ENCODE measurements at places on chromosomes 5 and 9.

- no peak for DNase-seq
Measured at GRCh38 chr5:122972877-122973276, 63.6 kb downstream of the PPIC start.

- DNase-seq, result no peak
Measured at GRCh38 chr9:99239341-99240060, 17.4 kb downstream of the SEC61B start.

GRCh38 chr9:21154018-21154608, 12.3 kb downstream of the IFNA21 start:
- DNase-seq, result no peak

DNA sequence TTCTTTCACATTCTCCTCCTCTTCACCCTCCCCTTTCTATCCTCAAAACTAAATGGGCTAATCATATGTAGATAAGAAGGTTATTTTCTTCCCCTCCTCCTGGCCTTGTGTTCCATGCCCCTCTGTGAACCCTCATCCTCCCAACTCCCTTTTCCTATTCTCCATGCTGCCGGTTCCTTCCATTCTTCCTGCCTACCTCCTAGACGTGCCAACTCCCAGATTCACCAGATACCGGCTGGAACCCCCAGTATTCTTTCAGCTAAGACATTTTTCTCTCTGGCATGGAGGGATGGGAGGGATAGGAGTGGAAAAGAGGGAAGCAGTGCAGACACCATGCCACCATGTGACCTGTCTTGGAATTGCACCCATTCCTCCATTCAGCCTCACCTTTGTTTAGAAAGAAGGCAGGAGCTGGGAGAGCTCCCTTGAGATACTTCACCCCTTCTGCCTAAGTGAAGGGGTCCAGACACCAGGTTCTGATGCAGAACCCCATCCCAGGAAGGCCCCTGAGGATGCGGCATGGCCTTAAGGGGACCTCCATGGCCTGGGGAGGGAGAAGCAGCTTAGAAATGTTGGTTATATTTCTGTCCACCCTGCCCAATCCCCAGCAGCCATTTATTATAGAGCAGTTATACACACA, 4.8 kb downstream of the DNAJB5 start:
- DNase-seq, result no peak

GRCh38 chr9:21470126-21470525, 12.0 kb downstream of the IFNE start:
- no peak for DNase-seq

- DNase-seq, result no peak
Measured at GRCh38 chr9:88011005-88011766, 36.9 kb upstream of the CDK20 start.

GRCh38 chr9:134891713-134892112, 11.1 kb downstream of the FCN2 start:
- peak; percentile 17 for DNase-seq

DNA sequence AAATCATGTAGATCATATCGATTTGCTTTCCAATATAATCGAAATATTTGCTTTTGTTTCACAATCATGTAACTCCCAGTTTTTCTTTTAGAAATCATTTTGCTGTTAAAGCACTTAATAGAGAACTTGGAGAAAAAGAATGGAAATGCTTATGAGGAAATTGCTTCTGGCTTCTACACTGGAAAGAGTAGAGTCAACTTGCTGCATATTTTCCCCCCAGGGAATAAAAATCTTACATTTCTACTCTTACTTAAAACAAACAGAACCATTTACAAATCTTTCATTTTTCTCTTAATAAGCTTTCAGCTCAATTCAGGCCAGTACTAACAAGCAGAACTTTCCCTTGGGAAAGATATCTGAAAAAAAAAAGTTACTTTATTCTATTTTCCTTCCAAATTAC, 312.0 kb downstream of the CHSY3 start:
- no peak for DNase-seq

GRCh38 chr5:74664551-74664950, 20.5 kb upstream of the HEXB start:
- DNase-seq, result no peak

DNA sequence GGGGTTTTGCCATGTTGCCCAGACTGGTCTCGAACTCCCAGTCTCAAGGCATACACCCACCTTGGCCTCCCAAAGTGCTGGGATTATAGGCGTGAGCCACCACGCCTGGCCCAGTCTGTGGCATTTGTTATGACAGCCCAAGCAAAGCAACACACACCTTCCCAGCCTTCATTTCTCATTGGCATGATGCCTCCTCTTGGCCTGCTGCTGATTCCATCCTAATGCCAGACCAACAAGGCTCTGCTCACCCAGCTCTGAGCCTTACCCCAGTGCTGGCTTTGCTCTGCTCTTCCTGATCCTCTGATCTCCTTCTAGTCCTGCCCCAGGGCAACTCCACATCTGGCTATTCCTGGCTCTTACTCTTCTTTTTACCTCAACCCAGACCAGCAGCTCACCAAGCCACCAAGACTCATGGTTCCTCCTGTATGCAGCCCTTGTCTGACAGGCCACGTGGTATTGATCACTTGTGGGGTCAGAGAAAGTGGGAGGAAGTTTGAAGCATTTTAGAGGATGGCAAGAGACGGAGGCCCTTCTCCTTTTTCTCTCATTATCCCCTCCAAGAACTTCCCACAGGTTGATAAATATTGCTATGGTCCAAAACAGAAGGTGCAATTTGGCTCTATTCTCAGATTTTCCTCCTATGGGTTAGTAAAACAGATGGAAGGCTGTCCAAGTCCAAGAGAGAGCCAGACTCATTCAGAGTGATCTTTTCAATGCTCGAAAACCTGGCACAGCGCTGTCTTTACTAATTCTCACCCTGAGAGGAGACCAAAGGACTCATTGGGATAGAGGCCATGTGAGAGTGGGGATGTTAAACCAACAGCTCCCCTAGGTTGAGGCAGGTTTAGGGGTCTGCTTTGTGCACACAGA, 958 bp downstream of the CD180 start:
- DNase-seq, result no peak

DNA sequence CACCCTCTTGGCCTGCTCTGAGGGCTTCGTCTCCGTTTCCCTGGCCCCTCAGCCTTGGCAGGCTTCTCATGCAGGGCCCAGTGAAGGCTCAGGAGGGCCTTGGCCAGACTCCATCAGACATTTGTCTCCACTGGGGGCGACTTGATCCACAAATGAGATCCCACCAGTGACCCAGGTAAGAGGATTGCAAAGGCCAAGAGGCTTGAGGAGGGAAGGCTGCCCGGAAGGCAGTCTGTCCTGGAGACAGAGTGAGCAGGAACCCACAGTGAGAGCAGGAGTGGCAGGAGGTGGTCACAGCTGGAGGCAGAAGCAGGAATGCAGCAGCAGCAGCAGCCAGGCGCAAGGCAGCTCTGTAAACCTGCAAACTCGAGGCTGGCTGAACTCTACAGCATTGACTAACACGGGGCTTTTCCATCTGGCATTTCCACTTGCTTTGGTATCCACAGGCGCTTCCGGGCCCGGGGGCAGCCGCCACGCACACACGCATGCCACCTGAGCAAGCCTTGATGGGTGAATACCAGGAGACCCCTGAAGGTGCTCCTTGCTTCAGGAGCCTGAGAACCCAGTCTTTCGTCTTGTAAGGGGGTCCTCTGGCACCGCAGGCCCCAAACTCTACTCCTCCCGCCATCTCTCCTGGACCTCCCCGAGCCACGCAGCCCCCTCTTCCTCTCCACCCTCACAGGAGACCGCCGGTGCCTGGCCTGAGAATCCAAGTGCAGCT, 14.7 kb downstream of the MGAT1 start:
- DNase-seq, result no peak

- DNase-seq, result no peak
Measured at GRCh38 chr9:26597542-26598149, 295.0 kb downstream of the CAAP1 start.

DNA sequence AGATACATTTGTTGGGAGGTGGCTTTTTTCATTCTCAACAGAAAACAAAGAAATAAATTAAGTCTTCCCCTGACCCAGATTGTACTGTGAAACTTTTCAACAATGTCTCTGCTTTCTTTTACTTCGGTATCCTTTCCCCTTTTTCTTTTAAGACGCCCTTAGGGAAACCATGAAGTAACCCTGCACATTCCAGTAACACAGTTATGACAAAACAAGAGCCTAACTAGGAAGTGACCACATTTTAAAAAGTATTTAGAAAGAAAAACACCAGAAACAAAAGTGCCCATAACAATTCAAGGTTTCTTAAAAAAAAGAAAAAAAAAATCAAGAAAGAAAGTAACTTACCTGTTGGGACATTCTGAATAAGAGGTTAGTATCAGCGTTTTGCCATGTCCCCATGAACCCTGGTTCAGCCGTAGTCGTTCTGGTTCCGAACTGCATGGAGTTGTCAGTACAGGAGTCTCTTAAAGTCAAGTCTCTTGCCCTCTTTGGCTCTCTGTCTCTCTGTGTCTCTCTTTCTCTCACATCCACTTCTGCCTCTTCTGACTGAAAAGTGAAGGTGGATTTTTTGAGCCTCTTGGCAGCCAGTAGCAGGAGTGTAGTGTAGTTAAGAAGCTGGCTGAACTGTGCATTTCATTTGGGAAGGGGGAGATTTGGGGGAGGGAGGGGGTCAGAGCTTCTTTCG, 142.9 kb downstream of the BNC2 start:
- DNase-seq, result peak; percentile 58

DNA sequence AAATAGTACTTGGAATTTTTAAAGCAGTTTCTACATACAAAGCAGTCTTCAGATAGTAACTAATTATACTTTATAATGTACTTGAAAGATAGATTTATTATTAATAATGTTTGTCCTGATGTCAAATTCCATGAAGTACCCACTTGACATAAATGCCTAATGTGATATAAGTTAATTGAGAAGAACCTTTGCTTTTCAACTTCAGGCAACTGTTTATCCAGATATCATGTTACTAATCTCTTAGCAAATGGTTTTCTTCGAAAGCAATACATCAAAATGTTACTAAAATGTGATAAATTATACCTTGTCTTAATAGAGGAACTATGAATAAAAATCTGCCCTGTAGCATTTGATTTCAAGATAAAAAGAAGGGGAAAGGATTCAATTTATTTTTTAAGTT, 146.8 kb upstream of the FBXL17 start:
- no peak for DNase-seq

DNA sequence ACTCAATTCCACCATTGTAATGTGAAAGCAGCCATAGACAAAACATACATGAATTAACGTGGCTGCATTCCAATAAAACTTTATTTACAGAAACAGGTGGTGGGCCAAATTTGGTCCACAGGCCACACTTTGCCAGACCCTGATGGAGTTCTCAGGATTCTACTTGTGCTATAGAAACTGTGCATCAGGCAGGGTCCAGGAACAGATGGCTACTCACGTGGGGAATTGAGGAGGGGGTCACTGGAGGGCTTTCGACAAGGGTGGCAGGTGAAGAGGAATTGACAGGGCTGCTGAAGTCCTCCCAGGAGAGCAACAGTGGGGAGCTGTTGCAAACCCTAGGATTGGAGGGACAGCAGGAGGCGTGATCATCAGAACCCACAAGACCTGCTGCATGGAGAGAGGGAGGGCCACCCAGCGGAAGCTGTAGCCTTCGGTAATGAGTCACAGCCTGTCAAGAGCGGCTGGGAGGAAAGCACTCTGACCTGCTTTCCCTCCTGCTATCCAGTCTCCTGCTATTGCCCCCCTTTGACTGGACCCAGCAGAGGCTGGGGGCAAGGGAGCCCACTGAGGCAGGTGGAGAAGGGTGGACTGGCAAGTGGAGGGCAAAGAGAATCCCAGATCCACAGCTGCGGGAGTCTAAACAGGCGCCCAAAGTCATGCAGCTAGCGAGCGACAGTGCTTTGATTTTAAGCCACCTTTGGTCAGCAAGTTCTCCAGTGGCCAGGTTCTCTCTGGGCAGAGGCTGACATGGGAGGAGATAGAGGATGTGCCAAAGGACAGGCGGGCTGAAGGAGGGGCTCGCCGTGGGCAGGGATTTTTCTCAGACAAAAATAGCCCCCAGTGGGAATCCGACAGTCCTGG, 138.3 kb upstream of the SMIM23 start:
- no peak for DNase-seq

- DNase-seq, result no peak
Measured at GRCh38 chr5:42655982-42656650, 100.5 kb upstream of the CCDC152 start.

DNA sequence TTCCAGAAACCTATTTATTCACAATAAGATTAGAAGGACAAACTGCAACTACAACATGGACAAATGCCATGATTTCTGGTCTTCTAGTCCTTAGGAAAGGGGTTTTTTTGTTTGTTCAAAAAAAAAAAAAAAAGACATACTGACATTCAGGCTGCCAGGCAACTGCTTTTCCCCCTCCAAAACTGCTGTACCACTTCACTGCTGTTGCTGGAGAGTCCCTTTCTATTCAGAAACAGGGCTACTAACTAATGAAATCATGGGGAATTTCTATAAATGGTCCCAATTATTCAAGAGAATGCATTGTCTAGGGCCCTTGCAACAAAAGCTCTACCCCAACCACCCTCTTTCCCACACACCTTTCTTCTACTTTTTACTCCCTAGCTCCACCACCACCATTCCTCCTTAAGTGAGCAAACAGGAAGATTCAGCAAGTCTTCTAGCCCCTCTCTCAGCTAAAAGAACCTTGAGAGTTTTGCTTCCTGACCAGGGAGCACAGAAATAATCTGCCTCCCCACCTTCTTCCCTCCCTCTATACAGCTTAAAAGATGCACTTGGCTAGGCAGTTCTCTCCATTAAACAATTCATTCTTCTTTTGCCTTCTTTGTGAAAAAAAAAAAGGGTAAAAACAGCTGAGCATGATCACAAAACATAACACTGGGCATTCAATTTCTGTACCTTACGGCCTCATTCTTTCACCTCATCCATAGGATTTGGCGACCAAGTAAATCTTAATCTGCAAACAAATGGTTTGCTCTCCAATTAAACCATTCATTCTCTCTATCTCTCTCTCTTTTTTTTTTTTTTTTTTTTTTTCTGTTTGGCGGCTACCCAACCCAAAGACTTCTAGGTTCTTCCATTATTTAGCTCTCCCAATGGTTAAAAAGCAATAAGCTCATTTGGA, 13.8 kb downstream of the ZNF608 start:
- DNase-seq, result no peak

DNA sequence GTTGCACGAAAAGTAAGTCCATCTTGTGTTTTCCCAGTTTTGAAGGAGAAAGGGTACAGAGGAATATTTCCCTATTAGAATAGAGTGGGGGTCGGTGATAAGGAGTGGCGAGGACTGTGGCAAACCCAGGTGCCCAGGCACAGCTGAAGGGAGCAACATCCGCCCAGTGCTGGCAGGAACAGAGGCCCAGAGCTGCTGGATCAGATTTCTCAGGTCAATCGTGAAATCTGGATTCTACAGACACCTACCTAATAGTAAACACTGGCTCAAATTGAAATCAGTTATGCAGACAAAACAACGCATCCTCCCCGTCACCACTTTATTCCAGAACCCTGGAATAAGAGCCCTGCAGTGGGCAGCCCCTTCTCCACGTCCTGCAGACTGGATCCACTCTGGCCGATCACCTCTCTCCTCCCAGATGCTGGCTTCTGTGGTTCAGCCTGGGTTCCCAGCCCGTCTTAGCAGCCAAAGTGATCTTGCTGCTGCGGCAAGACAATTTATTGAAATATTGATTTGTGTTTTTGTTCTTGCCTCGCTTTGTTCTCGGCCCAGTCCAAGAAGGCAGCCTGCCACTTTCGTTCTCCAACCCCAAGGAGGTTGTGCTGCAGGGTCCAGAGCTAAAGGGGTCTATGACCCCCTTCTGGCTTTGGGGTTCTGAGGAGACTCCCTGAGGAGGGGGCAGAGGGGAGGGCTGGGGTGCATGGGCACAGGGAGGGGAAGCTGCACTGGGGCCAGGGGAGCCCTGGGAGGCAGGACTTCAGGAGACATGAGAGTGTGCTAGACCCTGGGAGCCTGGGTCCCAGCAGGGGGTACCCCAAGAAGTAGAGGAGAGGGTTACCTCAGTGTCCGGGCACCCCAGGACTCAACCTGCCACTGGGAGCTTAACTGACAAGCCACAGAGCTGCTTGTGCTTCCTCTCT, 103.3 kb downstream of the ZNF354C start:
- peak; percentile 35 for DNase-seq

- DNase-seq, result no peak
Measured at GRCh38 chr9:8095672-8096086, 296.1 kb upstream of the DMAC1 start.
